ENCODE measurements at places on chromosomes 13 and 19.

GRCh38 chr13:21637296-21637695, 33.3 kb upstream of the MICU2 start:
- no peak for DNase-seq

- DNase-seq: no peak
These were observed 13.9 kb downstream of the FOXO1 start for GRCh38 chr13:40652588-40652940.

GRCh38 chr13:103133556-103133955, 67.3 kb upstream of the SLC10A2 start:
- no peak for DNase-seq

- no peak for DNase-seq
These were observed 1.2 kb downstream of the MEDAG start for GRCh38 chr13:30907121-30907861.

- peak; percentile 90 for DNase-seq
These were observed at the start of gene TMEM255B for GRCh38 chr13:113758651-113759524. Gene TMEM255B (plus strand): TSS chr13:113759226. CDS start chr13:113759270, 44 bp downstream.

DNA sequence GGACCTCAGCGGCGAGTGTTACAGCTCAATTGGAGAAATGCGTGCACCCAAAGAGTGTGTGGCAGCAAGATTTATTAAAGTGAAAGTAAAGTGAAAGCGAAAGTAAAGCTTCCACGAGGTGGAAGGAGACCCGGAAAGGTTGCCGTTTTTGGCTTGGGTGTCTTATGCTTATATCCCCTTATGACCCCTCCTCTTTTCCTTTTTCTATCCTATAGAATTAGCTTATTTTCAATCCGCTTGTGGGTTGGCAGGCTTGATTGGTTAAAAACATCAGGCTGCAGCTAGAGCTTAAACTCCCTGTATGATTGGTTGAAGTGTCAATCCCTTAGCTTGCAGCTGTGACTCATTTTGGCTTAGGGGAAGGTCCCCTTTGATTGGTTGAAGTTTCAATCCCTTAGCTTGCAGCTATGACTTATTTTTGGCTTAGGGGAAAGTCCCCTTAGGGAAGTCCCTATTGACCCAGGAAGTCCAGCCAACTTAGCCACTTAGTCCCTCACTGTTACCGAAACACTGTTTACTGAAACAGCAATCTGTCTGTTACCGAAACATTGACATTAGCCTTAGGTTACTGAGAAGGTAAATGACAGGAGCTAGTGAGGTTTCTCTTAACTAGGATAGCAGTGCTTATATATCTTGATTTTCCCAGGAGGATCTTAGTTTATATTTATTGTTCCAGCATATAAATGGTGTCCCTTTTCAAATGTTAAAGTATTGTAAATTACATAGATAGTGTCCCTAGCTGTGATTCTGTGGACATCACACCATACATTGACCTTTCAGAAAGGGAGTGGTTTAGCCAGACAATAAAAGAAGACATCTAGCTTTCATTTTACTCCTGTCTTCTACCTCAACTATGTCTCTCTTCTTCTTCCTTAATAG, 575.8 kb downstream of the DACH1 start:
- no peak for DNase-seq

DNA sequence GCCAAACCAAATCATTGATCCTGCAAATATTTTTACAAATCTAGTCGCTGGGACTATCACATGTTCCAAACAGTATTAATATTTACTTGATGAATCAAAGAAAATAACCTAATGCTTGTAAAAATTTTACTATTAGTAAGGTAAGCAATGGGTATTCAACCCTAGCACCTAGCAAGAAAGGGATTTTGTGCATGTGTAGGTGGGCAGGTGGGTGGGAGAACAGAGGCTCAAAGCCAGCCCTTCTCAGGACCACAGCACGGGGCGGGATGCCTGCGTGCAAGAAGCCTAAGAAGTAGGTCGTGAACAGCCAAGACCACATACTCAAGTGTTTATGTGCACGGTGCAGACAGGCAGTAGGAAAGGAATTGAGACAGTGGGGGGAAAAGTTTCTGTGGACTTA, 26.6 kb downstream of the DOCK9 start:
- no peak for DNase-seq

- no peak for DNase-seq
These were observed 118.4 kb upstream of the SLC7A1 start for GRCh38 chr13:29713839-29714238.

- no peak for DNase-seq
These were observed 35.5 kb downstream of the DHRS12 start for GRCh38 chr13:51768378-51768921.

DNA sequence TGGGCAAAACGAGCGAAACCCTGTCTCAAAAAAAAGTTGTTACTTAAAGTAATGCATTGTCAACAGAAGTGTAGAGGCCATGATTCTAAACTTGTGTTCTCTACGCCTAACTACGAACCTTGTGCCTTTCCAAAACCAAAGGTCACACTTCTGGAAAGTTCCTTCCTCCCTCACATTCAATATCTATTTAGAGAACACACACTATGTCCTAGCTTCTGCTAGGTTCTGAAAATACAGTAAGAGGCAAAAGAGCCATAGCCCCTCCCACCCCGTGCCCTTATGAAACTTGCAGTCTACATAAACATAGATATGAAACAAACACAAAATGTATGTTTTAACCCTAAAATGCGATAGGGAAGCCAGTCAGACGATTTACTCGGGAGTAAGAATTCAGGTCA, 36.4 kb downstream of the RNF6 start:
- DNase-seq: no peak

DNA sequence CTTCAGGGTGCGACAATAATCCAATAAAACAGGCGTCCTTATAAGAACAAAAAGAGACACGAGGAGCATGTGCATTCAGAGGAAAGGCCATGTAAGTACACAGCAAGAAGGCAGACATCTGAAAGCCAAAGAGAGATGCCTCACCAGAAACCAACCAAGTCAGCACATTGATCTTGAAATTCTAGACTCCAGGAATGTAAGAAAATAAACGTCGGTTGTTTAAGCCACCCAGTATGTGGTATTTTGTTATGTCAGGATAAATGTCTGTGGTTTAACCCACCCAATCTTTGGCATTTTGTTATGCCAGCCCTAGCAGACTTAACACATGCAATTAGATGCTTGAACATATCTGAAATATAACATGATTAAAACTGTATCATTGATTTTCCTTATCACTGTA, 452.0 kb downstream of the SLITRK6 start:
- DNase-seq: no peak

DNA sequence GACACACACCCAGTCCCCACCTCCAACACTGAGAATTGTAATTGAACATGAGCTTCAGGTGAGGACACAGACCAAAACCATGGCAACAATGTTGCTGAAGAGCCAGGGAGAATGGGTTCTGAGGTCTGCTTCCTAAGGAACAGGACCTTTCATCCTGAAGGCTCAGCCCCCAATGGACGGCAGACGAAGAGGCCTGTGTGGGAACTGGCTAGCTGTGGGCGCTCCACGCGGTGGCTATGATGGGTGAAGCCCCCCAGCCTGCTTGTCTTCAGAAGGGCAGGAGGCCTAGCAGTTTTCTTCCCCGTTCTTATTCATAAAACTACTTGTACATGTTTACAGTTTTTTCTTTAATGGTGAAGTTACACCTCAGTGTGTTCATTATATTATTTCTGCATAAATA, 136.1 kb upstream of the SPACA7 start:
- DNase-seq: no peak

DNA sequence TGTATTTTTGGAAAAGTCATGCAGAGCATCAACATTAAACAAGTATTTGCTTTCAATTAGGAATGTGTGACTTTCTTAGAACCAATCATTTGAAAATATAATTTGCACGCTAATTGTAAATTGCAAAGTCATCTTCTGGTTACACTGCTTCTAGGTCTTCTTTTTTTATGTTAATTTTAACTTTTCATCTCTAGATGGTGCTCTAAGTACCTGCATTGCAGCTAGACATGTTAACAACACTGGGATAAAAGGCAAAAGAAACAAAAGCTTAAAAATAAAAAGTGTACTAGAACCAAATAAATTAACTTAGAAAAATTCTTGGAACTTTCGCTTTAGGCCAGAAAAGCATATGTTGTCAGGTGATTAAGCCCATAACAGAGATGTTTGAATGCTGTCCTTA, 2758.2 kb downstream of the PCDH9 start:
- no peak for DNase-seq

DNA sequence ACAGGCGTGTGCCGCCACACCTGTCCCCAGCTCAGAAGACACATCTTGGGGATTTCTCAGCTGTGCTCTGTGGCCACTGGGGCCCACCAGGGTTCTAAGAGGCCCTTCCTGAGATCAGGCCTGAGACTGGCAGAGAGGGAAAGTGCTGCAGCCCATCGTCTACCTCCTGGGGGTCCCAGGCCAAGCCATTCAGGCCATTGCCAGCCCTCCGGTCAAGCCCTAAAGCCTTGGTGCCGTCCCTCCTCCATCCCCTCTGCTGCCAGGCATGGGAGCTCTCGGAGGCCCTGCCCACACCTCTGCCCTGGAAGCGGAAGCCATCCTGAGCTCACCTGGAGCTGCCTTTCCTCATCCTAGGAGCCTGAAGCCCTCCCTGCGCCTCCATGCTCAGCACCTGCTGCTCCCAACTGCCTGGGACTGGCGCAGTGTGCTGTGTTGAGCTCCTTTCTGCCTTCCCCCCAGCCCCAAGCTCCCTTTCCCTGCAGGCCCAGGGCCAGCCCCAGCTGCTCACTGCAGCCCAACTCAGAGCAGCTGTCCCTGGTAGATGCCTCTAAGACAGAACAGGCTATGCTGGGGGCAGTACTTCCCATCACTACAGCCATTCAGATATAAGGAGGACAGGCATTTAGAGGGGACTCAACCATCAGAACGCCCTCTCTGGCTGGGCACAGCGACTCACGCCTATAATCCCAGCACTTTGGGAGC, 2.9 kb downstream of the SLC7A9 start:
- DNase-seq: no peak

DNA sequence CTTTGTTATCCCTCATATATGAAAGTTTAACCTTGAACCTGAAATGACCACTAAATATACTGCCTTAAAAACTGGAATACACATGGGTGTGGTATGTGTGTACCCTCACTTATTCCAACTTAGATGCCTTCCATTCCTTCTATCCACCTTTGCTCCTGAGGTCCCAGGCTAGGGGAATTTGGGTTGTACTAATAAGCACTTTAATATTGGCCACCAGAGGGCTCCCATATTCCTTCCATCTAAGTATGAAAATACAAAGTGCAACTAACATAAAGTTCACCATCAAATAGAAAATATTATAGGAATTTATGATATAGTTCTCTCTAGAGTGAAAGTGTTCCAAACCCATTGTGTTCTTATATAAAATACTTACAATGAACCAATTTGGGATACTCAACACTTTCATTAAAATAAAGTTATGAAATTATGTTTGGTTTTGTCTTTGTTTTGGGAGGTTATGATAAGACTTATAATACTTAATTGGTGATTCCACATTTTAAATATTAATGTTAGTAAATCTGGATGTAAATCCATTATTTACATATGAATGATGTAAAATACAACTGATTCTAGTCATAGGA, 62.3 kb downstream of the ITGBL1 start:
- DNase-seq: no peak

DNA sequence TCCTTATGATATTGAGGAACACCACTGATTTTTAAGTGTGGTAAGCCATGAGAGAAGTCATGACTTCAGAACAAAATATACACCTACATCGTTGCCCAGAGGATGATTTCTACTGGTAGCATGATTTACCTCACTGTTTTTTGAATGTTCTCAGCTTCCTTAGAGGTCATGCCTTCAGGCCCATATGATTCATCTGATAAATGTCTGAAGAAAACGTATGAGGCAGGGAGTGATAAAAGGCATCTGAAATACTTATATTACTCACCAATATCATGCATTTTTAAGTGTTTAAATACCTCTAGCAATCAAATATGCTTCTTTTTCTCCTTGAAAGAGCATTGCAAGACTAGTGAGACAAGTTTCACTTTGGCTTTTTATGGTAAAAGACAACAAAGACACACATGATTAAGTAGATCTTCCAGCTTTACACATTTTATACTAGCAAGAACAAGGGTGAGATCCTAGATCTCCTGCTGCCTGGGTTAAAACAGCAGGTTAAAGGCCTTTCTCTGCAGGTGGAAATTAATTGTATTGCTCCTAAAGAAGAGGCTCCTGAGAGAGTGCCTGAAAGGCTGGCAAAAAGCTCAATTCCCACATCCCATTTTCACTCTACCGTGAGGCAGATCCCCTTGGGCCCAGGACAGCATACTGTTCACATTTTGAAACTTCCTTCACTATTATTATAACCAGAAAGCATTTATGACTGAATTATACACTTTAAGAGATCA, 432.4 kb downstream of the SLITRK1 start:
- no peak for DNase-seq

DNA sequence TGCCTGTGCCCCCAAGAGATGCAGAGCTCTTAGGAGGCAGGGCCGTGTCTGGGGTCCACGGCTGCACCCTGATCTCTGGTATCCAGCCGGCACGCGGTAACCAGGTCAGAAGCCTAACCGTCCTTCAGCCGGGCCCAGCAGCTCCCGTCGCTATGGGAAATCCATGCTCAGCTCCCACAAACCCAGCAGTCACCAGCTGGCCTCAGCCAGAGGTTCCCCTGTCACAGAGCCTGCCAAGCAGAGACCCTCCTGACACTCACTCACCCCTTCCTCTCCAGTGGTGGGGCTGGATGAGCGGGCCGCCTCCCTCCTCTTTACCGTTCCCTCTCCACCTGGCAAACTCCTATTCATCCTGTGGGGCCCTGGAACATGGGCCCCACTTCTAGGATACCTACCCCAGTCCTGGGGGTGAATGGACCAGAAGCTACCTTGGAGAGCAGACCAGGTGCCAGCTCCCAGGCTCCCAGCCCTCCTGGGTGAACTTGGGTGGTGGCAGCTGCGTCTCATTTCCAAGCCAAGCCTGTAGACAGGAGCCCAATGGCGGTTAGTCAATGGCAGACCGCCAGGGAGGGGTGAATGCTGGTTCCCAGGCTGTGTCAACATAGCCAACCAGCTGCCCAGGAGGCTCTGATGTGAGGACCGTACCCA, 21.4 kb upstream of the TCF3 start:
- DNase-seq: no peak

DNA sequence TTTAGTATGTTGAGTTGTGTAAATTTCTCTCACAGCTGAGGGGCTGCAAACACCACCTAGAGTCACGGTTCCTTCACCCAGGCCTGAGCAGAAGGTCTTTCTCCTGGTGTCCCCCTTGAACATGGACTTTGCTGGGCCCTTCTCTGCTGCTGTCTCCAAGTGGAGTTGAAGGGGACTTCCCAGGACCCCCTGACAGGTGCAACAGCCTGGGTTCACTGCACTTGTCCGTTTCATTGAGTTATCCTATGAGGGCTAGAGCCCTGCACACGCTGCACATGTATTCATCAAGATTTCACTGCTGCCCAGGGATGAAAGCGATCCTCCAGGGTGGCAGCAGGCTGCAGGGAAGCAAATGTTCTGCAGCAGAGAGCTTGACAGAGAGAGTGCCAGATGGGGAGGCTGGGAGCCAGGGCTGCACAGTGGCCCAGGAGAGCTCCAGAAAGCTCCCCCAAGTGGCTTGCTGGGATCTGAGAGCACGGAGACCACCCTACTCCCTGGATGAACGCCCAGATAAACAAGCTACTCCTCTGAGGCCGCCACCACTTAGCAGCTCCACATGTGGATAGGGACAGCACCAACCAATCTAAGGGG, 10.3 kb downstream of the TMEM272 start:
- DNase-seq: no peak

GRCh38 chr19:51461723-51462161, 3.5 kb upstream of the SIGLEC8 start:
- no peak for DNase-seq

GRCh38 chr19:15048128-15048527, 1.2 kb upstream of the CASP14 start:
- DNase-seq: no peak

- peak; percentile 40 for DNase-seq
These were observed 15.3 kb downstream of the ZNF536 start for GRCh38 chr19:30387311-30388115.

All from heart left ventricle (tissue), 16 donors.